Hematopoietic multipotent progenitor cell treated with erythropoietin and hydrocortisone succinate and interleukin-3 and kit ligand, for 6 days (in vitro differentiated cells): ENCODE measurements at places on chromosomes 3 and 15.

GRCh38 chr3:7640787-7641186 lies 779.9 kb downstream of the GRM7 start:
- no peak for DNase-seq

DNA sequence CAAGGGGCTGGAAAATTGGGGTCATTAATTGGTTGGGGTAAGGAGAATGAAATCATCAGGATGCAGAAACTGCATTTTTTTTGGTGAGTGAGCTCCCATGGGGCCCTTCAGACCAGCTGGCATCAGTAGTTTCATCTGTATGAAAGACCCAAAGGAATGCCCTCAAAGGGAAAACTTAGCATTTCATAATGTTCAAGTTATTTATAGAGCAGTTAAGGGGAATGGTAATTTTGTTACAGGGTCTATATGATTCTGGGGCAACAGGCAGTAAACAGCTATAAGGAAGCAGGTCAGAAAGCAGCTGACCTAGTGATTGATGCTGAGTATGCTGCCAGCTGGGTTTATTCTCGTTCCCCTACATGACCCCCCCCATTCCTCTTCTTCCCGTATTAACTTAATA lies 448.9 kb downstream of the OCA2 start:
- DNase-seq: no peak

DNA sequence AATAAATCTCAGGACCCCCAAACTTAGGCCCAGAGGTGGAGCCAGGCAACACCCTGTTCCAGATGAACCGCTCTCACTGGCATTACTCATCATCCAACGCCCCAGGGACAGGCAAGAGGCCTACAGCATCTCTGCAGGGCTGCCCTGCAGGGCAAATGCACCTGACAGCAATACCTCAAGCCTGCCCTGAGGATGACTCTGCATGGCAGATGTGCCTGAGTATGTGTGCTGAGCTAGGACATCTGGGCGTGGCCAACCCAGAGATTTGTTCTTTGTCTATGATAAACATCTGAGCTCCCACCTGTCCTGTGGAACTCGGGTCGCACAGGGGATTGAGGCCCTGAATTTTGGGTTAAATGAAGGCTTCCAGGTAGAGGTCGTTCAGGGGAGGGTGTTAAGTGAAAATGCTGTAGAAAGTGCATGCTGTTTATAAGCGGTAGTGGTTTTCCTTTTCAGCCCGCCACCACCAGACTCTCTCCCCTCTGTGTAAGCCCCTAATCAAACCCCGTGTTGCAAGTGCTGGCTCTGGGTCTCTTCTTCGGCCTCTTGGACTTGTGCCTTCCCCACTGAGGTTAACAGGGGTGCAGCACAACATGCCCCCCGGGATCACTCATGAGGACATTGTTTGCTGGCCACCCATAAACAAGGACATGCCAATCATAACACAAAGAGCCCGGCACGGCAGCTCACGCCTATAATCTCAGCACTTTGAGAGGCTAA lies 92.3 kb downstream of the ATP10A start:
- DNase-seq: no peak

- DNase-seq: no peak
Measured at GRCh38 chr15:79886124-79886523, 10.7 kb downstream of the MTHFS start.

DNA sequence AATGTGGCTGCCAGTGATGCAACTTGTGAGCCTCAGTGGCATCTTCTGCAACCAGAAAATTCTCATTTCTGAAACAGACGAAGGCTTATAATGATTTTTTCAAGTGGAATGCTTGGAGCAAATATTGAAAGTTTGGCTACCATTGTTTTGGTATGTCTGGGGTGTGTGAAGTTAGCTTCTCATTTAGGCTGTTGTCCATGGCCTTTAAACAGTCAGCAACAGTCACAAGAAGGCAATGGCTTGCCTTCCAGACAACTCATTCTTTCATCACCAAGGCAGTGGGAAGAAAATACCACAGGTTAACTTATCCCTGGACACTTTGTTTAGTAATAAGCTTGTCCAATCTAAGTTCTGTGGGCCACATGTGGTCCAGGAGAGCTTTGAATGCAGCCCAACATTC lies 4.7 kb upstream of the BNC1 start:
- no peak for DNase-seq

- DNase-seq: peak; percentile 7
Measured at GRCh38 chr15:91694831-91695210, 158.7 kb upstream of the SLCO3A1 start.

DNA sequence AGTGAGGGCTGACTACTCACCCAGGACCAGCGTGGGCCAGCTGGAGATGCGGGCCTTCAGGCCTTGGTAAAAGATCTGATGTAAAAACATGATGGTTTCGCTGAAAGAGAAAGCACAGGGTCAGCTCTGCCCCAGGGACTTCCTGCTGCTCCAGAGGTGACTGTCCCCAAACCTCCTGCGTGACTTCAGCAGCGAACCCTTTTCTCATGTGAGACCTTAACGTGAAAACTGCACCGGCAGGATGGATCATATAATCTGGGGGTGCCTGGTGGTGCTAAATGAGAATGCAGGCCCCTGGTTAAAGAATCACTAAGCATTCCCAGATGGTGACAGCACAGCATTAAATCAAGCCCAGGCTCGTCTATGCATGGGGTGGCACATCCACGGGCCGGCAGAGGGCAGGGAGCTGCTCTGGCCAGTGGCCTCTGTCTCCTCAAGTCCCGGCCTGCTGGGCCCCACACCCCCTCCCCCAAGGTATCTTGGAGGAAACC lies 55.4 kb downstream of the RASGRF1 start:
- no peak for DNase-seq

GRCh38 chr15:67164401-67164791 lies 90.1 kb downstream of the AAGAB start:
- DNase-seq: no peak

- DNase-seq: no peak
Measured at GRCh38 chr3:25725810-25726209, 57.4 kb downstream of the NGLY1 start.

DNA sequence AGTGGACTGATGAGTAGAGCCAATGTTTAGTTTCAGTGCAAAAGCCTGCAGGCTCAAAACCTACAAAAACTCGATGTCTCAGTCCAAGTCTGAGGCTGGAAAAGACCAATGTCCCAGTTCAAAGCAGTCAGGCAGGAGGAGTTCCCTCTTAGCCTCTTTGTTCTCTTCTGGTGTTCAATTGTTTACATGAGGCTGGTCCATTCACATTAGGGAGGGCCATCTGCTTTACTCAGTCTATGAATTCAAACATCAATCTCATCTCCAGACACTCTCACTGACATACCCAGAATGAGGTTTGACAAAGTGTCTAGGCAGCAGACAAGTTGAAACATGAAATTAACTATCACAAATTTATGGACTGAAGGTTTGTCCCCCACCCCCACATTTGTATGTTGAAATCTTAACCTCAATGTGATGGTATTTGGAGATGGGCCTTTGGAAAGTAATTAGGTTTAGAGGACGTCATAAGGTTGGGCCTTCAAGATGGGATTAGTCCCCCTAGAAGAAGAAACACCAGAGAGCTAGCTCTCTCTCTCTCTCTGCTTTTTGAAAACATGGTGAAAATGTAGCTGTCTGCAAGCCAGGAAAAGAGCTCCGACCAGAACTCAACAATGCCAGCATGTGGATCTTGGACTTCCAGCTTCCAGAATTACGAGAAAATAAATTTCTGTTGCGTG lies 438.5 kb upstream of the RGMA start:
- DNase-seq: no peak
